Neural progenitor cell (in vitro differentiated cells): ENCODE measurements at places on chromosomes 1 and 21.

- no peaks in the 10 kb centered on the region for H3K4me1 ChIP-seq
- H3K36me3 ChIP-seq = no peaks in the 10 kb centered on the region
- no peaks in the 10 kb centered on the region for H3K27me3 ChIP-seq
Observed at GRCh38 chr1:61898658-61899057, 156.4 kb downstream of the PATJ start.

- H3K36me3 ChIP-seq = no peaks in the 10 kb centered on the region
- H3K27me3 ChIP-seq = no peaks in the 10 kb centered on the region
- H3K4me3 ChIP-seq = no peak overlapping the region
- DNase-seq = peak; percentile 81
- H3K4me1 ChIP-seq = peaks cover 39% of the 10 kb centered on the region
- peak overlapping the region; percentile 79 for H3K27ac ChIP-seq
Observed at GRCh38 chr1:21909787-21910503, 27.2 kb downstream of the HSPG2 start.

- no peak overlapping the region for H3K27ac ChIP-seq
- no peak for DNase-seq
- H3K27me3 ChIP-seq = no peaks in the 10 kb centered on the region
- no peaks in the 10 kb centered on the region for H3K36me3 ChIP-seq
Observed at GRCh38 chr1:211910913-211911485, 80.4 kb upstream of the LPGAT1 start.

GRCh38 chr1:31939484-31940329 lies 1.5 kb upstream of the PTP4A2 start:
- no peak overlapping the region for H3K27ac ChIP-seq
- H3K36me3 ChIP-seq = no peaks in the 10 kb centered on the region
- H3K4me3 ChIP-seq = no peak overlapping the region
- no peaks in the 10 kb centered on the region for H3K27me3 ChIP-seq
- peak; percentile 20 for DNase-seq

DNA sequence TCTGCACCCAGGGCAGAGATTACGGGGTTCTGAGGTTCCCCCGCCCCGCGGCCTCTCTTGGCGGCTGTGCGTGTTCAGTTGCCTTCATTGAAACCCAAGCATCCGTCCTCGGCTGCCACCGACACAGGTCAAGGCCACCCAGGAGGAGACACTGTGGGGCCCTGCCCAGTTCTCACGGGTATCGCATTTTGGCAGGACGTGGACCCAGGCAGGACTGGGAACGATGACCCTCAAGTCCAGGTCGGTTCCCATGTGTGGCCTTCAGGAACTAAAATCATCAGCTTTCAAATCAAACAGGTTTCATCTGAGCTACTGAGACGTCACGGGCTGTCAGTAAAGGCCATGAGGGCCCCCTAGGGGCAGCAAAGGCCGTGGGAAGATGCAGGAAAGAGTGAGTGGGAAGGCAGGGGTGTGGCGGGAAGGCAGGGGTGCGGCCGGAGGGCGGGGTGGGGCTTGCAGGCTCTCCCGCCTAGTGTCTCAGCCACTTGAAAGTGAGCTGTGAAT lies 7.0 kb upstream of the C1orf174 start:
- no peaks in the 10 kb centered on the region for H3K27me3 ChIP-seq
- H3K27ac ChIP-seq = no peak overlapping the region
- H3K36me3 ChIP-seq = no peaks in the 10 kb centered on the region
- H3K4me3 ChIP-seq = no peak overlapping the region

GRCh38 chr1:156461781-156462647 lies 38.6 kb downstream of the MEF2D start:
- no peak overlapping the region for H3K4me3 ChIP-seq
- no peak for DNase-seq
